Heart left ventricle (tissue), 16 donors: ENCODE measurements at places on chromosomes 5 and 9. TPM values are rescaled to one million over a fixed set of nuclear protein-coding genes. Genes with fewer than 3 reads are reported as not detected.

GRCh38 chr5:167448376-167448775 is 843.1 kb upstream of the WWC1 start:
- DNase-seq: no peak

DNA sequence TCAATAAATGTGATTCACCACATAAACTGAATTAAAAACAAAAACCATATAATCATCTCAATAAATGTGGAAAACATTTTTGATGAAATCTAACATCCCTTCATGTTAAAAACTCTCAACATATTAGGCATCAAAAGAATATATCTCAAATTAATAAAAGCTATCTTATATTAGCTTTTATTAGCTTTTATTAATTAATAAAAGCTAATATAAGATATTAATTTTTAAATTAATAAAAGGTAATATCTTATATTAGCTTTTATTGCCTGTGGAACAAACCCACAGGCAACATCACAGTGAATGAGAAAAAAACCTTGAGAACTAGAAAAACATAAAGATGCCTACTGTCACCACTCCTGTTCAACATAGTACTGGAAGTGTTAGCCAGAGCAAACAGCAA is 338.9 kb upstream of the GRIA1 start:
- DNase-seq: no peak

- no peak for DNase-seq
Measured at GRCh38 chr9:75033791-75034473, 5.8 kb upstream of the CARNMT1 start.

GRCh38 chr5:165538065-165538464 is 2032.6 kb downstream of the MAT2B start:
- DNase-seq: no peak

GRCh38 chr9:97271292-97271691 is 36.2 kb upstream of the CCDC180 start:
- DNase-seq: no peak

DNA sequence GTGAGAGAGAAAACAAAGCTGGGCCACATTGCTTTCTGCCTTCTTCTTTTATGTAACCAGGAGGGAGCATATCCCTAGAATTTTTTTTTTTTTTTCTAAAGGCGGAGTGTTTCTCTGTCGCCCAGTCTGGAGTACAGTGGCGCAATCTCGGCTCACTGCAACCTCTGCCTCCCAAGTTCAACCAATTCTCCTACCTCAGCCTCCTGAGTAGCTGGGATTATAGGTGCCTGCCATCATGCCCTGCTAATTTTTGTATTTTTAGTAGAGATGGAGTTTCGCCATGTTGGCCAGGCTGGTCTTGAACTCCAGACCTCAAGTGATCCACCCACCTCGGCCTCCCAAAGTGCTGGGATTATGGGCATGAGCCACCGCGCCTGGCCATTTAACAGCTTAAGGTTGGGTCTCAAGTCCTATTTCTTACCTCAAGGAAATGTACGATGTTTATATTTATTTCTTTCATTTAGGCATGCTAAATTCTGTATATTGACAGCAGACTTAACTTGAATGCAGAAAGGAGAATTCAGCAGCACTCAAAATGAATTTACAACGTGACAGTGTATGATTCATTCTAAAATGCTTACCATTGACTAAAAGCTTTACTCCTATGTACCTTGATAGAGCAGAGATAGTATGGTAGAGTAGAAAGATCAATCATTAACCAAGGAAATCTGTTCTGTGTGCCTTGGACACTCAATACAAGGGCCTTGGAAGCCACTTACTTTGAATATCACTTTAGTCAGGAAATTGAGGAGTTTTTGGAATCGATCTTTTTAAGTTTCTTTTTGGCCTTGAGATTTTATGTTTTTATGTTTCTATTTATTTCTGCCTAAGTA is 100.9 kb downstream of the F2RL2 start:
- no peak for DNase-seq

GRCh38 chr9:85178474-85178873 is 508.9 kb downstream of the NTRK2 start:
- DNase-seq: no peak

GRCh38 chr5:15446552-15446951 is 53.4 kb upstream of the FBXL7 start:
- no peak for DNase-seq

GRCh38 chr5:172763120-172763464 is 7.9 kb downstream of the DUSP1 start:
- no peak for DNase-seq

DNA sequence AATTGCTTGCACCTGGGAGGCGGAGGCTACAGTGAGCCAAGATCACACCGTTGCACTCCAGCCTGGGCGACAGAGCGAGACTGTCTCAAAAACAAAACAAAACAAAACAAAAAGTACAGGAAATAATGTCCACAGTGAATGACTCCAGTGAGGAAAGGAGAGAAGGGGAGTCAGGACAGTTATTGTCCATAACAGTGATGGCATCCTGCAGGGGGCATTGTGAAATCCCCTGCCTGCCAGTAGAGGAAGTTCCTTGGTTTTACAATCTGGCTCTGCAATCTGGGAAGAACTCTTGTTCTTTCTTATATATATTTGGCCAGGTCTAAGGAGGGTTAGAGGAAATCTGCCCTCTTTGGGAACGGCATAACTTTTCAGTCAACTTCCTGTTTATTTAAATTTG is 8.2 kb downstream of the SH3GL2 start:
- no peak for DNase-seq

- DNase-seq: no peak
Measured at GRCh38 chr5:168978015-168978414, 322.9 kb downstream of the SLIT3 start.

GRCh38 chr5:42767491-42768105 is 11.0 kb downstream of the CCDC152 start:
- no peak for DNase-seq

- no peak for DNase-seq
Measured at GRCh38 chr9:135500071-135500524, 384 bp upstream of the MRPS2 start.

DNA sequence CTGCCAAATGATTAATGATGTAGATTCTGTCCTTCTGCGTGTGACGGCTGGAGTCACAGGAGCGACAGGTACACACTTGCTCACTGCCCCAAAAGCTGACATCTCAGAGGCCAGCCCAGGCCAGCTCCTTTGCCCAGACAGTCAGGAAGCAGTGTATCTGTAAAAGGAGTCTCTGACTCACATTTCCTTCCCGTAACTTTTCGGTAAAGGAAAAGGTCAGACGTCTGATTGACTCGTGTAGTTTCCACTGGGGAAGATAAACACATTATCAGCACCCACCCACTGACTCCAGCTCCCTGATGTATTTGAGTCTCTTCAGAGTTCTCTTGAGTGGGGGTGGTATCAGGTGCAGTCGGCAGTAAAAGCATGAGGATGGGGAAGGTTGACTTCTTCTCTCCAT is 64.4 kb upstream of the WWC1 start:
- no peak for DNase-seq

DNA sequence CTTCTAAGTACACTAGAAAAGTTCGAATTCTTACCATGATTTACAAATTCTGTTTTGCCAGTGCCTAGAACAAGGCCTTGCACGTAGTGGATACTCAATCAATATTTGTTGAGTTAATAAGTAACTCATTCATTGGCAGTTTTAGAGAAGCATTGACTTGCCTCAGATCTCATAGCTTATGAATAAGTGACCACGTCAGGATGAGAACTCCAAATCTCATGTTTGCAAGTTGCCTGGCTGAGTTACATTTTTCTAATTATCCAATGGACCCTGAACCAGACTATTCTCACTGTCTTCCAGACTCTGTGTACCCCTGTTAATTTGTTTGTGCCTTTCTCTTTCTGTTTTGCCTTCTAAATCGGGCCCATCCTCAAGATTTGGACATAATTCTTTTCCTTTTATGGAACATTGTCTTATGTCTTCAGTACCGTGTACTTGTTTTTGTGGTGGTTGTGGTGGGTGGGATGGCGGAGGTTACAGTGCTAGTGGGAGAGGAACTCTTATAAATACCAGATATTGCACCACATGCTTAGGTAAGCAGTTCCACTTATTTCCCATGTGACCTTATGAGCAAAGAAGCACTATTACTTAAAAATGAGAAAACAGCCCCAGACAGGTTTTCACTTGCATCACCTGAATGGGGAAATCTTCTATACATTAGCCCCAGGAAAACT is 96.3 kb downstream of the UNC13B start:
- DNase-seq: no peak

DNA sequence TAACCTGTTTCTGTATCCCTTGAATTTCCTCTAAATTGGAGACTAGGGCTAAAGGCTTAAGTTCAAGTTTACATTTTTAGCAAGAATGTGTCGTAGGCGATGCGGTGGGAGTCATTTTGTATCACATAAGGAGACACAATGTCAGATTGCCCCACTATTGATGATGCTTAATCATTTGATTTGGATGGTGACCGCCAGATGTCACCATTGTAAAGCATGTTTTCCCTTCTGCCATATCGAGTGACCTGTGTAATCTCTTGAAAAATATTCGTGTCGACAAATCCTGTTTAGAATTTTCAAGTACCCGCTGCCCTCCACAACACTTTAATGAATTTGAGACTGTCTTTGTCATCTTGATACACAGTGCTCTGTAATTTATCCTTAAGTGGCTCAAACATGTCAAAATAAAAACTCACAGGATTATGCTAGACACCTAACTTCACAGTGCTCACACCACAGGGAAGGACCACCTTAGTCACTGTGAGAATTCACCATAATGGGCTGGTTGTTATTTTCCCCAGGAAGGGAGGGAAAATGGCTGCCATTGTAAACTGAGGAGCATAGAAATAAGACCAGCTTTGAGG is 34.5 kb upstream of the SLC46A2 start:
- DNase-seq: no peak

GRCh38 chr5:55364537-55365055 is 56.8 kb downstream of the MTREX start:
- no peak for DNase-seq

GRCh38 chr9:79731171-79731890 is 159.6 kb downstream of the TLE4 start:
- no peak for DNase-seq

GRCh38 chr5:108641596-108641995 is 106.1 kb upstream of the FER start:
- no peak for DNase-seq

GRCh38 chr5:7436521-7436920 is 40.6 kb downstream of the ADCY2 start:
- DNase-seq: no peak

DNA sequence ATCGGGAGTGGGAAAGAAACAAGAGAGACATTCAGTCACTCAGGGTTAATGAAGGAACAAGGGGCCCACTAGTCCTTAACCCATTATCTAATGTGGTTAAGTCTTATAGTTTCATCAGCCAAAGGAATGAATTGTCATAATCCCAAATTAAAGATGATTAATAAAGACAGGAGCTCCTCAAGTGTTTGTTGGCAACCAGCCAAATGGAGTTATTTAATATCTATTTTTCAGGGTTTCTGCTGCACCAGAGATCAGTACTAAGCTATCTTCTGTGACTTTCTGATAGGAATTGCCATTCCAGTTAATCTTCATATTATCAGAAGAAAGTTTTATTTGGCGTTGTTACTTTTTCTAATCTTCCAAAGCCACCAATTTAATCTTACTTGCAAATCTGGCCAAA is 34.0 kb upstream of the FCHO2 start:
- no peak for DNase-seq

DNA sequence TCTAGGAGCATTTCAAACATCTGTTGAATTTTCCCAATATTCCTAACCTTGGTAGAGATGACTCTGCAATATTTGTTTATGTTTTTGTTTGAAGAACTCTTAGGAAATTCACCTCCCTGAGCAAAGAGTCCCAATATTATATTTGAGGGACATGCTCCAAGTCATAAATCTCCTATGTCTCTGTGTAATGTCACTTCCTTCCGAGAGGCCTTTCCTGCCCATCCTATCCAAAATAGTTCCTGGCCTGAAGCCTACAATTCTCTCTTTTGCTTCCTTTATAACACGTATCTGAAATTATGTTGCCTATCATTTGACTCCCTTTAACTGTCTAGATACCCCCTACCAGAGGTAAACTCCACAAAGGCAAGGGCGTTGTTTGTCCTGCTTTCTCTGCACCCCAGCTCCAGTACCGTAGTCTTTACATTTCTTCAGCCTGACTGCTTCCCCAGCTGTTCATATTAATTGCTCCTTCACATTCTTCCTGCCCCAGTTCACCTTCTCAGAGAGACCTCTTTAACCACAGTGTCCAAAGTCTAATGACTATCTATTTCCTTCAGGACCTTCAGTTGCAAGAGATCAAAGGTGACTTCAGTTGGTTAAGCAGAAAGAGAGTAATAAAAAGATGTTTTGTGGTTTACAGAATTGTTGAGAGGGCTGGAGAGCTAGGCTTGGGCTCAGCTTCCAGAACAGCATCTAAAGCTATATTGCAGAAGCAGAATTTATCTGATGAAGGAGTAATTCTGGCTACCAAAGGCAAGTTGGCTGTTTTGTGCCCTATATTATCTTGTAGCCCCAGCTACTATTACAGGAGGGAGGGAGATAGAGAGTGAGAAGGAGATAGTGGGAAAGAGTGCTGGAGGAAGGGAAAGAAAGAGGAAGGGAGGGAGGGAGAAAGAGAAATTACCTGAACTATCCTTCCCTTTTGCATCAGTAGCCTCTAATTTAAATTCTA is 109.3 kb upstream of the TMEM161B start:
- no peak for DNase-seq

DNA sequence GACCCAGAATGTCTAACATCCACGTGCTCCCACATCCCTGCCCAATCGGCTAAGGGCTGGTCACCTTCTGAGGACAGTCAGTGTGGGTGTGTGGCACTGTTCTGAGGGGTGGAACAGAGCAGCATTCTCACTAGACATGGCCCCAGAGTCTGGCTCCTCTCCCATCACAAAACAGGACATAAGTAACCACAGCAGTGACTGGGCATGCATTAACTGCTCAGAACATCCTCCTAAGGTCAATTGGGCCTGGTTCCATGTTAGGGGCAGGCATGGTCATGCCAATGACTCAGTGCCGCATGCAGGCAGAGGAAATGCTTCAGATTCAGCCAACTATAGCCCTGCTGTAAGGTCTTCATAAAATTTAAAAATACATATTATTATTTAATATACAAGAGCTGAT is 12.9 kb downstream of the MACROH2A1 start:
- no peak for DNase-seq

- DNase-seq: peak; percentile 87
Measured at GRCh38 chr5:176660860-176661641, 13.8 kb downstream of the TSPAN17 start.

GRCh38 chr5:178113141-178113787 is at the start of gene N4BP3:
N4BP3 (plus strand) TSS chr5:178113532; CDS start chr5:178119584, 6,052 bp downstream.
- peak; percentile 39 for DNase-seq

- no peak for DNase-seq
Measured at GRCh38 chr9:77978086-77978781, 53.4 kb downstream of the GNAQ start.

Gene GALT
- 67.9 TPM for total RNA-seq

Gene FST
- 0.62 TPM for total RNA-seq

Gene MCTP1
- 6.3 TPM for total RNA-seq

Gene SAXO1
- not detected for total RNA-seq

Gene RNF183
- not detected for total RNA-seq

Gene FOXD1
- total RNA-seq: not detected

Gene PDLIM4
- total RNA-seq: 3.6 TPM

Gene ABCA1
- total RNA-seq: 8.2 TPM

Gene ADAMTS2
- total RNA-seq: 2.7 TPM

Gene CAAP1
- total RNA-seq: 8.2 TPM

Gene LRRC19
- total RNA-seq: not detected

Gene SH3RF2
- 150 TPM for total RNA-seq

Gene PCDHB2
- total RNA-seq: 3.4 TPM
